ENCODE measurements at places on chromosomes 7 and 10. TPM values are rescaled to one million over a fixed set of nuclear protein-coding genes. Genes with fewer than 3 reads are reported as not detected.

The ASB4 gene
- total RNA-seq, result not detected

The ERVW-1 gene
- not detected for total RNA-seq

The PDZD7 gene
- 0.85 TPM for total RNA-seq

The NEBL gene
- not detected for total RNA-seq

The ARID5B gene
- 237 TPM for total RNA-seq

The CNPY1 gene
- total RNA-seq, result not detected

The VAX1 gene
- total RNA-seq, result not detected

The IFIT2 gene
- 13.4 TPM for total RNA-seq

The NKX1-2 gene
- not detected for total RNA-seq

The CYP2E1 gene
- total RNA-seq, result 2.1 TPM

The RBM20 gene
- not detected for total RNA-seq

The RBP3 gene
- total RNA-seq, result not detected

The WIPF3 gene
- not detected for total RNA-seq

The VPS37D gene
- 0.71 TPM for total RNA-seq

The TUBGCP2 gene
- 90.3 TPM for total RNA-seq

The SPAM1 gene
- total RNA-seq, result not detected
